ENCODE measurements at places on chromosomes 7 and 10.

DNA sequence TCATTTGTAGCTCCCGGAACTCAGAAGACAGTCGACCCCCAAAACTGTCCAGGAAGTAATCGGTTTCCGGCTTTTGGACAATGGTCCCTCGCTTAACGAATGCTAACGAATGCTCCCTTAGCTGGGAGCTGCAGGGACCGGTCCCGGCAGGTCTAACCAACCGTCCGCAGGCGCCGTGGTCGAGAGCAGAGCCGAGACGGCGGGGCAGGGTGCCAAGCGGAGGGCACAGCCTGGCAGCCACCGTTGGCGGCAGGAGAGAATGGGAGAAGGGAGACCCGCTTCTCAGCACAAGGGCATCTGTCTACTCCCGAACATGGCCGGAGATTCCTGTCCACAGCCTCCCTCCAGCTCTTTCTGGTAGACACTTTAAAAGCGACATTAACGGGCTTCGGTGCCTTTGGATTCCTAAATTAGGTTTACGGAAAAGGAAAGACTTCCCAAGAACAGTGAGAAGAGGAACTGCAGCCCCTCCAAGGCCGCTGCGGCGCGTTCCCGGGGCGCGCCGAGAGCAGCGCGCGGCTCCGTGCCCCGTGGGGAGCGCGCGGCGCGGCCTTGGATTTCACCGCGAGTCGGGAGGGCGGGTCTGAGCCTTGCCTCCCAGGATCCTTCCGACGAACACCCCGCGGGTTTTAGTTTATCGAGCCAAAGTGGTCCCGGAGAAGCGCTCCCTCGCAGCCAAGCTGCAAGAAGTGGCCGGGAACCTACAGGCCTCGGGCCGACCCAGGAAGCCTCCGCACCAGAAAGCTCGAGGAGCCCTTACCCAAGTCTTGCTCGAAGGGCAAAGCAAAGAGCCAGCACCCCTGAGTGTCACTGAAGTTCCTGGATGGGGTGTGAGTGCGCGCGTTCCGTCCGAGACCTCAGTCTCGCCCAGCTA lies 3.6 kb upstream of the TBX20 start:
- no peak for DNase-seq

- no peak for DNase-seq
These were observed 51.6 kb upstream of the MGMT start for GRCh38 chr10:129415215-129416140.

- no peak for DNase-seq
These were observed 516.3 kb upstream of the TEX47 start for GRCh38 chr7:89311886-89312285.

- no peak for DNase-seq
These were observed 1018.7 kb downstream of the TYW1 start for GRCh38 chr7:68015122-68015977.

DNA sequence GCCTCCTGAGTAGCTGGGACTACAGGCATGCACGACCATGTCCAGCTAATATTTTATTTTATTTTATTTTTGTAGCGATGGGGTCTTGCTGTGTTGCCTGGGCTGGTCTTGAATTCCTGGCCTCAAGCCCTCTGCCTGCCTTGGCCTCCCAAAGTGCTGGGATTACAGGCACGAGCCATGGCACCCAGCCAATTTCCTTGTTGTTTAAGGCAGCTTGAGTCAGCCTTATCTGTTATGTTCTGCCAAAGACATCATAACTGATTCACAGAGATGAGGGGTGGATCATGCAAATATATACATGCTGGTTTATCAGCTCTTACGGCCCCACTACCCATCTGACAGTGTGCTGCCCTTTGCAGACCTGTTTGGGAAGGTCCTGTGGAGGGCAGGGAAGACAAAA lies 826.7 kb downstream of the TYW1 start:
- peak; percentile 23 for DNase-seq

- no peak for DNase-seq
These were observed 22.6 kb downstream of the GALNT11 start for GRCh38 chr7:152048051-152048450.

GRCh38 chr7:50203521-50203920 lies 101.0 kb upstream of the IKZF1 start:
- DNase-seq: no peak

DNA sequence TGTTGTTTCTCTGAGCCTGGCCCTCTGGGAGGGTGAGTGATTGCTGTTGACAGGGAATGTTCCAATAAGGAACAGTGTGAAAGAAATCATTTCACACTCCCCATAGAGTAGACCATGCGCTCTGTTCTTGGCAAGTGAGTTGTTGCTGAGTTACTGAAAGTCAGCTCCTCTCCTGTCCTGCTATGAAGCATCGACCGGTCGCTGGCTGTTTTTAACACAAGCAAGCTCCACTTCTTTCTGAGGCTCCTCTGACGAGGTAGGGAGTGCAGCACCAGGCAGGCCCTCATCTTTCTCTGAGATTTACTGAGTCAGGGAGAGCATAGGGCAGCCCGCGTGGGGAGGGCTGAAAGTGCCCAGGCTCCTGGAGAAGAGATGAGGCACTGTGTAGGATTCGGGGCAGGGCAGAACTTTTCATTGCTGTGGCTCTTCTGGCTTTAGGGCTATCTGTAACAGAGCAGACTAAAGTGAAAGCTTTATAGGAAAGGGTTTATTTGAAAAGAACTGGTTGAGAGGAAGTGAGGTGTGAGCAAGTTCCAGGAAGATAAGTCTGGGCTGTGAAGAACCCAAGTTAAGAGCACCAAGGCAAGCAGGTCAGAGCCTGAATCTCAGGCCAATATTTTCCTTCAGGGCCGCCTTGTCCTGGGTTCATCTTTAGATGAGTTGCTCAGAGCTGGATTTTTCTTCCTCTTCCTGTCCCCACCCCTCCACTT lies 332.2 kb downstream of the CCSER2 start:
- DNase-seq: no peak

GRCh38 chr7:149884016-149884415 lies 10.2 kb downstream of the ATP6V0E2 start:
- DNase-seq: no peak

- peak; percentile 71 for DNase-seq
These were observed 44.9 kb upstream of the CHST15 start for GRCh38 chr10:124138195-124138882.

GRCh38 chr10:74658511-74658910 lies 167.9 kb upstream of the KAT6B start:
- no peak for DNase-seq

- no peak for DNase-seq
These were observed 196.8 kb upstream of the PDE1C start for GRCh38 chr7:32266932-32267475.

- DNase-seq: peak; percentile 64
These were observed 484.8 kb upstream of the ANKRD30A start for GRCh38 chr10:36640626-36641025.

DNA sequence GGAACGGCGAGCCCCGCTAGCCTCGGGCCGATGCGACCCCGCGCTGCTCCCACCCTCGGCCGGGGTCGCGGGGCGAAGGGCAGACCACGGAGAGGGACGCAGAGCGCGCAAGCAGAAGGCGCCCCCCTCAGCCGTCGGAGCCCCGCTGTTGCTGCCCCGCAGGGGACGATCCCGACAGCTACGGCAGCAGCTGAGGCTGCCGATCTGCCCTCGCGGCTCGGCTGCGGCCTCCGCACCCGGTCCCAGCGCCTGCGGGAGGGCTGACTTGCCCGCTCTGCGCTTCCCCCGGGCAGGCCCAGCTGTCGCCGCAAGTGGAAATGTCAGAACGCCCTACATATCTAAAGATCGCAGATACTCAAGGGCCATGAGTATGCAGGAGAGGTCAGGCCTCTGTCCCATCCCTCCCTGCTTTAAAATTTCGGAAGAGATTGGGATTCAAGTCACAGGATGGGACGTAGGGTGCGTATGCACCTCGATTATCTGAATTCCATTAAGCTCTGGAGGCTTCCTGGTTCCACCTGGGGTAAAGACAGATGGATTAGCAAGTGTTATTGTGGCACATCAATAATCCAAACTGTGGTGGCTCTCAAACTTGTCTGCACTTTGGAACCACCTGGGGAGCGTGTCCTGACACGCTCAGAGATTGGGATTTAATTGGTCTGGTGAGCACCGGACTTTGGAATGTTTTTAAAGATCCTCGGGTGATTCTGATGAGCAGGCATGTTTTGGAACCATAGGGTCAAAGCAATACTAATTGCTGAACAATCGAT lies at the start of gene CRPPA:
Gene CRPPA, minus strand, starts transcription at position 206 of the 770 bp plus-strand sequence. CDS start 216 bp downstream, outside the sequence.
- DNase-seq: peak; percentile 54

DNA sequence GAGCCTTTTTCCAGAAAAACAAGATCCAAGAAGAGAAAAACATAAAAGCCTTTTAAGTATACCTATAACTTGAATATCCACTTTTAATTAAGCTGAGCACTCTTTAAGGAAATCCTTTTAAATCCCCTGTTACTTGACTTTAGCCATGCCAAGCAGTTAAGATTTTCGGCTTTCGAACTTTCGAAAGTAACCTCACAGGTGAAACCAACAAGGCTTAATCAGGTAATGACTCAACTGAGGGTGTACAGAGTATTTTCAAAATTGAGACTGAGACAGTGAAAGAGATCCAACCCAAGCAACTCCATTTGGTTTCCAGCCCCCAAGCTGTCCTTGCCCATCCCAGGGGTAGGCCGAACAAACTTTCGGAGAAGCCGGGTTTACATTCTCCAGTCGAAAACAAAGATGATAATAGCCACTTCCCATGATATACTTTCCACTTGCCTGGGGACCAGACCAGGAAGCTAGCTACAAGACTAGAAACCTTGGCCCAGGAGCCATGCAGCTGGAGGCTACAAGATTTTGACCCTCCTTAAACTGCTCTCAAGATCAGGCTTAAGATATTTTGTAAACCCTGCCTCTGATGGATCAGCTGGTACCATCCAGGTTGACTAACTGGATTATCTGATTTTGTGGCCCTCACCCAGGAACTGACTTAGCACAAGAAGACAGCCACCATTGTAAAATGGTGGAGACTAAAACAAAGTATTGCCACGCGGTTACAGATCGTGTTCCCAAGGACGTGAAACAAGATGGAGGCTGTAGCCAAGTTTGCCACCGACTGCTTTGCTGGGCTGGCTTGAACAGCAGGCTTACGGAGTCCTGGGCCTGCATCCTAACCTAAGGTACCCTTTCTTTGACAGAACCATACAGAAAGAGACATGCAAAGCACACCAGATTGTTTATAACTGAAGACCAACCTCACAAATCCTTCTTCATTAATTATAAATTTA lies 32.3 kb downstream of the C1GALT1 start:
- no peak for DNase-seq

- peak; percentile 3 for DNase-seq
These were observed 142.9 kb upstream of the PCGF5 start for GRCh38 chr10:91077549-91078071.

- DNase-seq: no peak
These were observed 40.6 kb downstream of the SH3PXD2A start for GRCh38 chr10:103814626-103815370.

- DNase-seq: no peak
These were observed 700.2 kb downstream of the TYW1 start for GRCh38 chr7:67696878-67697277.

DNA sequence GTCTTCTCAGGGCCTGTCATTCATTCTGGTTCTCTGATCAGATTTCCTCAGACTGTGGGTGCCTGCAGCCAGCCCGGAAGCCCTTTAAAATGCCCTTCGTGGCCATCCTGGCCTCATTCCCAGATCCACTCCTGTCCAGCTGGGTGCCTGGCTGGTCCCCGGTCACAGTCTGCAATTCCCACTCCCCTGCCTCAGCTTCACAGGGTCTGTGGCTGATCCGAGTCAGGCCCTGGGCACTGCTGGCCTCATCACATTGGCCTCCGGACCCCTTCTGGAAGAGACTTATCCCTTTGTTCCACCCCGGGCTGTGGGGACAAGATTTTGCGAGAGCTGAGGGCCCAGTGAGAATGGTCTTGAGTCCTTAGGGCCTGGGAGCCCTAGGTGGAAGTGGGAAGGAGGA lies 12.1 kb downstream of the DOCK1 start:
- DNase-seq: no peak

DNA sequence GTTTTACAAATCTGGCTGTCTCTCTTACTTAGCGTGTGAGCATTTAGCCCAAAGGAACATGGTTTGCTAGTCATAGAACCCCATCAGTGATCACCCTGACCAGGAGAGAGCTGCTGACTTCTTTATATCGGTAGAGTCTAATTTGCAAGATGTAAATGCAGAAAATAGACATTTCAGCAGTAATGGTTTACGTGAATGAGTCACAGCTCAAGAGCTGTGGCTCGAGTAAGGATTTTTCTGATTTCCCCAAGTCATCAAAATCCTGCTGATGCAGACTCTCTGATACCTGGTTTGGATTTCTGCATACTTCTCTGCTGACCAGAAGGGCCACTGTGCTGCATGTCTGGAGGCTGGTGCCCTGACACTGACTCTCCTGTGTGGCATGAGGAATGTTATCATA lies 25.7 kb downstream of the NUB1 start:
- no peak for DNase-seq

GRCh38 chr10:72250666-72251065 lies 23.1 kb upstream of the DDIT4 start:
- peak; percentile 85 for DNase-seq

GRCh38 chr10:126102636-126103035 lies 206.3 kb downstream of the FANK1 start:
- no peak for DNase-seq

- DNase-seq: peak; percentile 24
These were observed 178.3 kb downstream of the CDCA7L start for GRCh38 chr7:21767300-21767900.

DNA sequence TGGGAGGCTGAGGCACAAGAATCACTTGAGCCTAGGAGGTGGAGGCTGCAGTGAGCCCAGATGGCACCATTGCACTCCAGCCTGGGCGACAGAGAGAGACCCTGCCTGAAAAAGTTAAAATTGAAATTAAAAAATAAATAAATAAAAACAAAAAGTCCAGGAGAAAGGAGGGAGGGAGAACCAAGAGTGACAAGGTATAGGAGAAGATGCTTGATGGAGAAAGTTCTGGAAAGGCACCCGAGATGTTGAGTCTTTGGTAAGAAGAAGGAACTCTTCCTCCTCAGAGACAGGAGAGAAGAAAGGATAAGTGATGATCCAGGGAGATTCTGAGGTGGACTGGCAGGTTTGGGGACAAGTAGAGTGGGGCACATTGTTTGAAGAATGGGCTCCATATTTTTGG lies 17.4 kb upstream of the LBX1 start:
- no peak for DNase-seq

DNA sequence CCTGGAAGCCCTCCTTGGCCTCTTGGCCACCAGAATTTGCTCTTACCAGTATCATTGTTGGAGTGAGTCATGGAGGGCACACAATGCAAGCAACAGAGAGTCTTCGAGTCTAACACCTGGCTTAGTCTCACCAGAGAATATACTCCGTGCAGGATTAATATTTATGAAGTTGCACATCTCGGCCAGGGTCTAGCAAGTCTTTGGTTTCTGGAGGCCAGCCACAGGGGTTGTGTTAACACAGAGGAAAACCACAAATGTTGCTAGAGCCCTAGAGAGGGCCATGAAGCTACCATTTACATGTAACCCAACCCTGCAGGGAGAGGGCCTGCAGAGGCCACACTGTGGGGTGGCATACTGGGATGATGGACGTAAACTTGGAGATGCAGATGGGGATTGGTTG lies 71.8 kb downstream of the MTPN start:
- no peak for DNase-seq

GRCh38 chr10:96835899-96836298 lies 3.8 kb downstream of the LCOR start:
- peak; percentile 65 for DNase-seq
